Suprapubic skin (tissue), 4 donors: ENCODE measurements at places on chromosomes 2 and 18. TPM values are rescaled to one million over a fixed set of nuclear protein-coding genes. Genes with fewer than 3 reads are reported as not detected.

DNA sequence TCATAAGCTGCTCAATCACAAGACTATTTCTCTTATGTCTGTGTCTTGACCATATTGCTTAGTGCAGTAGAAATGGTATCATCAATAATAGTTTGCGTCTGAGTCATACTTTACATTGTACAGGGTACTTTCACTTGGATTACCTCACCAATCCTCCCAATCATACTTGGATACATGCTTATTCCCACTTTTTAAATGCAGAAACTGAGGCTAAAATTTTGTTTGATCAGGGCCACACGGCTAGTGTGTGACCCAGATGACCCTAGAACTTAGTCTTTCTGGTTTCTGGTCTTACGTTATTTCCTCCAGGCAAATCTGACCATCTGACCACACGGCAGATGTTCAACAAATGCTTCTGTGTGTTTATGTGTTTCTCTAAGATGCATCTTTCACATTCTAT lies 23.8 kb upstream of the CCL20 start:
- DNase-seq: no peak

- DNase-seq: no peak
Observed at GRCh38 chr2:21687589-21687988, 563.8 kb downstream of the TDRD15 start.

DNA sequence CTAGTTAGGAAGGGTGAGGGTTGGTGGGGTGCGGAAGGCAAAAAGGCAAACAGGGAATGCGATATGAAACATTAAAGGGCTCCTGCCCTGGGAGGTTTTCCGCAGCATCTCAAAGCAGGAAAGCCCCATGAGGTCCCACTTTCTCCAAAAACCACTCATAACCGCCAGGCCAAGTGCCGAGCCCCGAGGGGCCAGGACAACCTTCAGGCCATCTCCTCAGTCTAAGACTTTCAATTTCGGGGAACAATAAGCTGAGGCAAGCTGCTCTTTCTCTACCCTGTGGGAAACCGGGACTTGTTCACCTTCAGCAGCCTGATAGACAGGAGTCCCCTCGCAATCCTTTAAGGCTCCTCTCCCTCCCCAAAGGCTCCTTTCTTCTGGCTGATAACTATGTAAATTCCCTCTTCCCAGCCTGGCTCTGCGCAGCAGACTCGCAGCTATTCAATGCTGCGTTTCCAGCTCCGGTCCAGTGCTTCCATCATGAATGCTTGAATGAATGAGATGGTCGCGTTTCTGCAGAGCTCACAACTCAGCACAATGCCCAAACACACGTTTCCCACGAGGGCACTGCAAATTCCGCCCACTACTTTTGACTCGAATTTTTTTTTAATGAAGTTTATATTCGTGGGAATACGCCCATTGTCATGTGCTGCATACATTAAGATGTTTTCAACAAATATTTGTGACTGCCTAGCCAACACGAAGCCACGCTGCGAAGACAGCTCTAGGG lies 1.4 kb downstream of the LAMA1 start:
- no peak for DNase-seq

DNA sequence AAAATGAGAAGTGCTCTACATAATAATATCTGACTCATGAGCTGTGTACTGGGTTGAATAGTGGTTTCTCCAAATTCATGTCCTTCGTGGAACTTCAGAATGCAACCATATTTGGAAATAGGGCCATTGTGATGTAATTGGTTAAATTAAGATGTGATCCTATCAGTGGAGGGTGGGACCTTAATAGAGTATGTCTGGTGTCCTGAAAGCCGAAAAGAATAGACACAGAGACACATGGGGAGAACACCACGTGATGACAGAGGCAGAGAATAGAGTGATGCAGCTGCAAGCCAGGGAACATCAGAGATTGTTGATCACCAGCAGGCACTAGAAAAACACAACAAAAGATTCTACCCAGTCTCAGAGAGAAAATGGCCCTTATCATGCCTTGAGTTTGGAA lies 310.1 kb downstream of the EXOC6B start:
- no peak for DNase-seq

DNA sequence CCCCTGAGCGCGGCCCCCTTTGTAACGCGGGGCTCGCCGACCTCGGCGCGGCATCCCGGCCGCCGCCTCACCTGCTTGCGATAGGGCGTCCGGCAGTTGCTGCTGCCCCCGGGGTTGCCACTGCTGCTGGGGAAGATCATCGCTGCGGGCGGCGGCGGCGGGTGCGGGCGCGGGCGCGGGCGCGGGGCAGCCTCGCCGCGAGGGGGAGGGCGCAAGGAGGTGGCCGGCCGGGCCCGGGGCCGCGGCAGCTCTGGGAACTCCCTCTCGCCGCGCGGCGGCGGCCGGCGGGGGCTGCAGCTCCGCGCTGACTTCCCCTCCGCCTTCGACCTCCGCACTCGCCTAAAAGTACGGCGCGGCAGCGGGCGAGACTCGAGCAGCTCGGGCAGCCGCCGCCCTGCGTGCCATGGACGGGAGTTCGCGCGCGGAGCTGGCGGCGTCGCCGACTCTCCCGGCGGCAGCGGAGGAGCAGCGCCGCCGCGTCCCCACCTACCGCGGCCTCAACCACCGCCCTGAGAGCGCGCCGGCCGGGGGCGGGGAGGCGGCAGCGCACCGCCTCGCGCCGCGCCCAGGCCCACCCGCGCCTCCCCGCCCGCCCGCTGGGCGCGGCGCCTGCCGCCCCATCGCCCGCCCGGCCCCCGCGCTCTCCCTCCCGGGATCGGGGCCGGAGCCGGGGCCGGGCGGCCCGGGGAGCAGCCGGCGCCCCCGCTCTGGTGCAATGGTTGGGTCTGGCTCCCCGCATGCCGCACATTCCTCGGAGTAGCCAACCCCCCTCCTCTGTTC lies 86.0 kb downstream of the RBMS1 start:
- DNase-seq: no peak

DNA sequence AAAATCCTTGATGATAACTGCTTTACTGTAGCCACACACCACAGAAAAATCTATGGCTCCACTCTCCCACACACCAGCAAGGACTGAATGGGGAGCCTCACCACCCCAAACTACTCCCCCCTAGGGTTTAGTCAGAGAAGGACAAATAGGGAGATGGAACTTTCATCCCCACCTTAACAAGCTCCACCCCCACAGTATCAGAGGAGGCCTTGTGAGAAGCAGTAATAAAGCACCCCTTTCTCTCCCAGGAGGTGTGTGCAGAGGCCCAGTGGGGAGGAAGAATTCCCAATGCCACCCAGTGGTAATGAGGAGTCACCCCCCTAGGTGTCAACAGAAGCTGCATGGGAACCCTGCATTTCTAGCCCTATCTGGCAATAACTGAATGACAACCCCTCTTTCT lies 224.9 kb downstream of the TNS1 start:
- no peak for DNase-seq

DNA sequence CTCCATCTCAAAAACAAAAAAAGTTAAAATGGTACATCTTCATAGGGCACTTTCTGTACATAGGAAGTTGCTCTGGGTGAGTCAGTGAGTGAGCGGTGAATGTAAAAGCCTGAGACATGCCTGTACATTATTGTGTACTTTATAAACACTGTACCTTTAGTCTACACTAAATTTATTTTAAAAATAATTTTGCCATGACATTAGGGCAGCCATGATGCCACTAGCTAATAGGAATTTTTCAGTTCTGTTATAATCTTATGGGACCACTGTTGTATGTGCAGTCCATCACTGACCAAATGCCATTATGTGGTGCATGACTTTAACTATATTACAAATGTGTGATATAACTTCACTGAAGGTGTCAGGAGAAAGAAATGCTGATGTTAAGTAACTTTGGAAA lies 11.0 kb upstream of the TXNDC2 start:
- no peak for DNase-seq

DNA sequence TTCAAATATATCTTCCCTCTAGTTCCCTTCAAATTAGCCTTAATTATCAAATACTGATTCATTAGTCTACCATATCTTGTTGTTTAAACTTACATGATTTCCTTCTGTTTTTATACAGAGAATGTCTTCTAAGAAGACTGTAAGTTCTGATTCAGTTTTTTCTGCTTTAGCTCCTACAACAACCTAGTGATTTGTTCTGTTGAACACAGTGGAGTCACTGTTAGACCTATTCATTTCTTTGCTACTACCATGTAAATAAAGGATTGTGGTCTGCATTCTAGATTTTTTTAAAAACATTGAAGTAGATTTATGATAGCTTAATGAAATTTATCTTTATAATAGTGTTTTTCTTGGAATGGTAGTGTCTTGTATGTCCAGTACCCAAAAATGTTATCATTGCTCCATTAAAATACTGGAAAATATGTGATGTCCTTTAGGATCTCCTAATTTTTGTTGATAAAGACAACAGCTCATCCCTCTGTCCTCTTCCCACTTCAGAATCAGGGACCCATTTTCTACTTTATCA lies 146.4 kb downstream of the MBD5 start:
- no peak for DNase-seq

DNA sequence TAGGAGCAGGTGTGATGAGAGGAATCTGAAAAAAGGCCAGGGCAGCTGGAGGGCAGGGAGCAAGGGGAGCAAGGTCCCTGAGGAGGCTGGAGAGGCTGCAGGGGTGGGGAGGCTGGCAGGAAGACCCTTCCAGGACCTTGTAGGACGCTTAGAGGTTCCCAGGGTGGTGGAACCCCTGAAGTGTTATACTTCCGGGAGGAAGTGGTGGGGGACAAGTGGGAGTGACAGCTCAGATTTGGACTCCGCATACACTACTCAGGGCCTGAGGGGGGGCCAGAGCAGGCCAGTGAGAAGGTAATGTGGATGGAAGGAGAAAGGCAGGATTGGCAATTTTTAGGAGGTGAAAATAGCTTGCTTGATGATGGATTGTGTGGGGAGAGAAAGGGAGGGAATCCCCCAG lies 1.9 kb upstream of the NCAPH start:
- no peak for DNase-seq

DNA sequence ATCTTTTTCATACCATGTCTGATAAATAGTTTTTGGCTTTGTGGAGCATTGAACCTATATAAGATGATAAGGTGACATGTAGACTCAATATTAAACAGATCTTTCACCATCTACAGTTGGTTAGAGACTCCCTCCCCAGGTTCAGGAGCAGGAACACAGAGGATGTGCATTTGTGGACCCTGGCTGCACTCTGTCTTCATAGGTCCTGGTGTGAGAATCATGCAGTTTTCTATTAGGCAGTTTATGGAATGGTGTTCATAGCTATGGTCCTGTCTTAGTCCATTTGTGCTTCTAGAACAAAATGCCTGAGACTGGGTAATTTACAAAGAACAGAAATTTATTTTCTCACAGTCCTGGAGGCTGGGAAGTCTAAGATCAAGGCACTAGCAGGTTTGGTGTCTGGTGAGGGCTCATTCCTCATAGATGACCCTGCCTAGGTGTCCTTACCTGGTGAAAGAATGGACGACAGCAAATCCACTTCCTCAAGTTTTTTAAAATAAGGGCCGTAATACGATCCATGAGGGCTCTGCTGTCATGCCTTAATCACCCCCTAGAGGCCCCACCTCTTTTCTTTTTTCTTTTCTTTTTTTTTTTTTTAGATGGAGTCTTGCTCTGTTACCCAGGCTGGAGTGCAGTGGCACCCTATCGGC lies 35.3 kb upstream of the FAM98A start:
- DNase-seq: no peak

- DNase-seq: no peak
Observed at GRCh38 chr18:2699001-2699400, 43.5 kb downstream of the SMCHD1 start.

- DNase-seq: no peak
Observed at GRCh38 chr2:174764280-174765255, at the start of gene CHRNA1. Gene CHRNA1 (minus strand): TSS chr2:174764472. CDS start chr2:174764394, 78 bp downstream.

DNA sequence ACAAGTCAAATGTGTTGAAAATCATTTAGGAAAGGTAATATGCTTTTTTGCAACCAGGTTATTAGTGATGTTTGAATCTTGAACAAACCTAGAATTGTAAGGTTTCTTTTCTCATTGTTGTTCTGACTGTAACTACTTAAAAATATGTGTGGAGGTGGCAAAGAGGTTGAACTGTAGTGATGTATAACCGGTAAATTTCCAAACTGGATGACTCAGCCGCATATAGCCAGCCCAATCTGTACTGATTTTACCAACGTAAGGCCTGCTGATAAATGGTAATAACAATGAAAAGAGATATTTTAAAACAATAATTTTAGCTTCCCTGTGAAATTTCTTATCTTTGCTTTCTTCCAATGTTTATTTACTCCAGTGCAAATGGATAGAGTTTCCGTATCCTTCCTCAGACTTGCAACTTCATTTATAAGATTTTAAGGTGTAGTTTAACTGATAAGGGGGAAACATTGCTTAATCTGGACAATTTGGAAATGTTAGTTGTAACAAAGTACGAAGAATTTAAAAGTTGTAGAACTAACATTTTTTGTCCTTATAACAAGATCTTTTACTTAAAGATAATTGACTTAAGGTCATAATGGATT lies 1170.4 kb upstream of the ZEB2 start:
- no peak for DNase-seq

- no peak for DNase-seq
Observed at GRCh38 chr2:37287966-37288365, 36.7 kb downstream of the PRKD3 start.

DNA sequence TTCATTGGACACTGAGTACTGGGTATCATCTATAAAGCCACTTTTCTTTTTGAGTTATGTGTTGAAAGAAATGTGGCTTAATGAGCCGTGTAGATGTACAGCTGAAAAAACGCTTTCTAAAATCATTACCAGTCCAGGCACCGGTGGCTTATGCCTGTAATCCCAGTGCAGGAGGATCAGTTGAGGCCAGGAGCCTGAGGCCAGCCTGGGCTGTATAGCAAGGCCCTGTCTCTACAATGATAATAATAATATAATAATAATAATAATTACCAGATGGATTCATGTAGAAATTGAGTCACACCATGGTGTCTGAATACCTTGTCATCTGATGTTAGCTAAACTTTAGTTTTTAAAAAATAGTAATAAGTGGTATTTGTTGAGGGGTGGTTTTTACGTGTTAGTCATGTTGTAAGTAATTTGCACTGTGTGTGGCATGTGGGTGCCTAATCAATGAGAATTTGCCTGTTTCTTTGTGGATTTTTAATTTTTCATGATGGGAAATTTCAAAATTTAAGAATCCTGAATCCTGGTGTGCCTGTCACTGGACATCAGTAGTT lies 30.1 kb downstream of the NCK2 start:
- no peak for DNase-seq

GRCh38 chr2:145102706-145103105 lies 582.8 kb upstream of the ZEB2 start:
- no peak for DNase-seq

DNA sequence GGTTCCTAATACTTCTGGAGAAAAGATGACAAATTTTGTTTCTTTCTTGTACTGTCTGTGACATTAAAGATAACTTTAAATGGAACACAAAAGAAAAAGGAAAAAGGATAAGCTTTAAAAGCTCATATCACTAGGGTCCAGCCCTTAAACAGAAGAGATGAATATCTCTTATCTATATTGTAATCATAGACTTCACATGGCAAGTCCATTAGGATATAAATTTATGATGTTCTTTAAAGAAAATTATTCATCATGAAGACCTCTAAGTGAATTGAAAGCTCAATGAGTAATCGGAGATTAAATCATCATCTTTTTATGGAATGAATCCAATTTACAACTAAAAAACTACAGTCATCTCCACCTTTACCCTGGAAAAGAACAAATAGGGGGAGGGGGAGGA lies 111.6 kb upstream of the SATB2 start:
- no peak for DNase-seq

Gene BOK
- total RNA-seq: 61.6 TPM

Gene PHOSPHO2
- total RNA-seq: 3.5 TPM

Gene DOK6
- 0.42 TPM for total RNA-seq

Gene RAPGEF4
- total RNA-seq: 29.6 TPM

Gene NYAP2
- not detected for total RNA-seq

Gene HADHB
- total RNA-seq: 223 TPM

Gene TMEM169
- 0.30 TPM for total RNA-seq

Gene MMADHC
- total RNA-seq: 46.9 TPM

Gene GPR35
- total RNA-seq: 2.9 TPM

Gene ST8SIA5
- total RNA-seq: not detected

Gene RPRM
- not detected for total RNA-seq
